AG04449 (cell line): ENCODE measurements at places on chromosomes 4 and X.

- no peak for DNase-seq
Measured at GRCh38 chr4:3848323-3848722, 82.1 kb downstream of the ADRA2C start.

- DNase-seq: peak; percentile 66
Measured at GRCh38 chr4:110109455-110109854, 89.0 kb downstream of the ELOVL6 start.

DNA sequence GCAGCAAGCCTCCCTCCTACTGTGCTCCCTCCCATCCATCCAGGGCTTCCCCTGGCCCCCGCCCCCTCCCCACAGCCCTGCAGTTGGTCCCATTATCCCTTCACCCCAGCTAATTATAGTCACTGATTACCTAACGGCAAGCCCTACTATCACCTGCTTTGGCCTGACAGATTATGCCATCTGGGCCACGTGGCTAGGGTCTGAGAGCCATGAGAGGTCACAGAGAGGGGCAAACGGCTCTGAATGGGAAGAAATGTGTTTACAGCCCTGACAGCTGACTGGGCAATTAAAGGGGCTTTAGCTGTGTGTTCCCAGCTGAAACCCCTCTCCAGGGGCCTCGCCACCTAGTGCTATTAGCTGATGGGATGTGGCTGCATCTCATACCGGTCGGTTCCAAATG is 134.4 kb upstream of the CPEB2 start:
- DNase-seq: no peak

- DNase-seq: no peak
Measured at GRCh38 chr4:152734699-152735050, 44.9 kb downstream of the TIGD4 start.

GRCh38 chr4:168071304-168071703 is 21.0 kb upstream of the ANXA10 start:
- no peak for DNase-seq

- no peak for DNase-seq
Measured at GRCh38 chr4:10753336-10753735, 68.8 kb upstream of the CLNK start.

DNA sequence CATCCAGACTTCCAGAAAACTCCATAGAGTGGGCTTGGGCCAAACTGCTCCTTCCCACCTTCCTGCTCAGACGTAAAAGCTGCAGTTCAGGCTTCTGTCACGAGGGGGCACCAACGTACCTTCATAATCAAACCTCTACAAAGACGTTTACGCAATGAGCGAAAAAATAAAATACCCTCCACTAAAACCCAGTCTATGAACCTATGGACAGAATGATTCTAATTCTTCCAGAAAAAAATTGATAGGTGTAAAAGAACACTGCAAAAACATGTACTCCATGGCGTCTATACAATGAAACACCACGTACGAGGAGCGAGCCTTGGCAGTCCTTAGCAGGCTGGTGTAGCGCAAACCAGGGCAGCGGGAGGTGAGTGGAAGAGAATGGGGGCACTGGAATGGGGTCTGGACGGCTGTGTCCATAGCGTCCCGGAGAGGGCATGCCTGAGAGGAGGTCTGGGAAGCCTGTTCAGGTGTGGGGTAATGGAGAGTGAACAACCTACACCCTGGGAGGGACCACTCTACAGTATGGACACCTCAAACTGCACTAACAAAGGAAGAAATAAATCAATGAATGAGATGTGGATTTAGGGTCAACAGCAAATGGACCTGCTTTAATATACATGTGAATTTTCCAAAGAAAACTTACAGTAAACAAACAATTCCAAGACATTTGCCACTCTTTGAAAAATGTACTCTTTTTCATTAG is 14.4 kb upstream of the RAB40A start:
- no peak for DNase-seq

- no peak for DNase-seq
Measured at GRCh38 chrX:125205918-125206665, 113.6 kb upstream of the TEX13C start.

GRCh38 chr4:141346144-141346543 is 125.4 kb downstream of the ZNF330 start:
- DNase-seq: no peak

GRCh38 chrX:31563792-31564191 is 492.0 kb upstream of the FTHL17 start:
- DNase-seq: no peak

DNA sequence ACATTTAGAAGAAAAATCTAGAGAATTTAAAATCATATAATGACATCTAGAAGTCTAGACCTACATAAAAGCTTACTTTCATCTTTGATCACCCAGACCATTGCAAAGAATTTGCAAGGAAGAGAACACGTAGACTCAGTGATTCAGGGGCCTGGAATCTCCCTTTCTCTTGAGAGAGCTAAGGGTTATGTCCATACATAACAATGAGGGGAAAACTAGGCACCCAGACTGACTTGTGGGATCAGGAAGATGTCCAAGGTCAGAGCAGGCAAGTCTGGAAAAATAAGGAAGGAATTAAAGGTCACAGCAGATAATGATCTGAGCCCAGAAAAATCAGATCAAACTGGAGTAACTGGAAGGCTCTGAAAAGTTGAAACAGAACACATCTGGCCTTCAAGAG is 198.4 kb upstream of the SFRP2 start:
- DNase-seq: no peak

DNA sequence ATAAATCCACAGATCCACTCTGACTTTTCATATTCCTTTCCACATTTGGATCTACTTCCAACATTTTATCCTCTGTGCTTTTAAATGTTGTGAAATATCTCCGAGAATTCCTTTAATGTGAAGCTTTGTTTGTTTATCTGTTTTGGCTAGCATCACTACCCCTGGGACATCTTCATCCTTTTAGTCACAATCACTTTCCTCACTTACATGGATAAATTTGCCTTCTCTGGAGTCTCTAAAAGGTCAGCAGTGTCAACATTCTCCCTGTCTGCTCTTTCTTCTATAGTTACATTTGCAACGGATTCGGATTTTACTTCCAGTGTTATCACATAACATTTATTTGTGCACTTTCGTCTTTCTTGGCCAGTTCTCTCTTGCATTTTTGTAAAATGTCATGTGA is 34.2 kb upstream of the LRAT start:
- DNase-seq: no peak

DNA sequence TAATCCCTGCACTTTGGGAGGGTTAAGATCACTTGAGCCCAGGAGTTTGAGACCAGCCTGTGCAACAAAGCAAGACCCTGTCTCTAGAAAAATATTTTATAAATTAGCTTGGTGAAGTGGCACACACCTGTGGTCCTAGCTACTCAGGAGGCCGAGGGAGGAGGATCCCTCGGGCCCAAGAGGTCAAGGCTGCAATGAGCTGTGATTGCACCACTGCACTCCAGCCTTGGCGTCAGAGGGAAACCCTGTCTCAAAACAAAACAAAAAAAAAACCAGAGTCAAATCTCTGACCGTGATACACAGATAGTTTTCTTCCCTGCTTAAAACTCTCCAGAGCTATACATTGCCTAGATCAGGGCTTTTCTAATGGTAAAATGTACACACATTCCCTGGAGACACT is 53.5 kb downstream of the CHST7 start:
- DNase-seq: no peak

DNA sequence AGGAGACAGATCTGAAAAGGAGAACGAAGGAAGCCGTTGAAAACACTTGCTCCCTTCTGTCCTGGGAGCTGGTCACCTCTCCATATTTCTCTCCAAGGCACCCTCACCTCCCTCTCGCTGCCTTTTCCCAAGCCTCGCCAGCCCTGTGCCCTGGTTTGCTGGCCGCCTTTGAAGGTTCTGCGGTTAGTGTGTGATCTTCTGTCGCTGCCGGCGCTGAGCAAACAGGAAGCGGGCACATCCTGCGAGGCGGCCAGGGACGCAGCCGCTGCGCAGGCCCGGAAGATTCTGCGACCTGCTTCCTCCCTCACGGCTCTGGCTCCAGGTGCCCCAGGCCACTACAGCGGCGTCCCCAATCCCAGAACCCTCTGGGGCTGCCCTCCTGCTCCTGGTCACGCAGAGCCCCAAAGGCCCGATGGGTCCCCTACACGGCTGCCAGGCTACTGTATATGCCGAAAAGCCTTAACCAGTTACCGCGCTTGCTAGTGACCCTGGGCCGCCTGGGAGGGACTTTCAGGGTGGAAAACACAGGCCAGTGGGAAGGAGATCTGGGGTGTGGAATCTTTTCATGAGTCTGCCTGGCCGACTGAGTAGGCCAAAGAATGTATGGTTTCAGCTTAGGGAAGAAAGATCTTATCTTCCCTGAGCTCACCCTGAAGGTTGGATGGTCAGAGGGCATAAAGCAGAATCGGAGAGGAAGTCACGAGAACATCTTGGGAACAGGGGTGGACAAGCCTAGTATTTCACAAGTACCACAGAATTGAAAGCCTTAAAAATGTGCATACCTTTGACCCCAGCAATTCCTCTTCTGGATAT is 2.3 kb upstream of the SASH3 start:
- DNase-seq: no peak

- DNase-seq: no peak
Measured at GRCh38 chrX:39682778-39683177, 415.0 kb downstream of the BCOR start.

- no peak for DNase-seq
Measured at GRCh38 chrX:30027636-30028035, 187.7 kb upstream of the MAGEB2 start.

DNA sequence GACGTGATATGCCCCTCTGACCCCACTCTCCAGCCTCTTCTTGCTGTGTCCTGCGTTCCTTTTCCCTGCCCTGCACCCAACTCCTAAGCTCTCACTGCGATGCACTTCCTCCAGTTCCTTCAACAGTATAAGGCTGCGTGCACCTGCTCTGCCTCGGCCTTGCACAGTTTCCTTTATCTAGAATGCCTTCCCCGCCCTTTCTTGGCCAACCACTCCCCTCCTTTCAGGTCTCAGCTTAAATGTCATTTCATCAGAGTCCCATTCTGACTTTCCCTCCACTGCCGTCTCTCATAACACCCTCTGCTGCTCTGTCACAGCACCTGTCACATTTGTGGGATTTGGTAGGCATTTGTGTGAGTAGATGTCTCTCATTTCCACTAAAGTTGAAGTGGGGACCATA is 58.4 kb upstream of the NEIL3 start:
- DNase-seq: no peak

DNA sequence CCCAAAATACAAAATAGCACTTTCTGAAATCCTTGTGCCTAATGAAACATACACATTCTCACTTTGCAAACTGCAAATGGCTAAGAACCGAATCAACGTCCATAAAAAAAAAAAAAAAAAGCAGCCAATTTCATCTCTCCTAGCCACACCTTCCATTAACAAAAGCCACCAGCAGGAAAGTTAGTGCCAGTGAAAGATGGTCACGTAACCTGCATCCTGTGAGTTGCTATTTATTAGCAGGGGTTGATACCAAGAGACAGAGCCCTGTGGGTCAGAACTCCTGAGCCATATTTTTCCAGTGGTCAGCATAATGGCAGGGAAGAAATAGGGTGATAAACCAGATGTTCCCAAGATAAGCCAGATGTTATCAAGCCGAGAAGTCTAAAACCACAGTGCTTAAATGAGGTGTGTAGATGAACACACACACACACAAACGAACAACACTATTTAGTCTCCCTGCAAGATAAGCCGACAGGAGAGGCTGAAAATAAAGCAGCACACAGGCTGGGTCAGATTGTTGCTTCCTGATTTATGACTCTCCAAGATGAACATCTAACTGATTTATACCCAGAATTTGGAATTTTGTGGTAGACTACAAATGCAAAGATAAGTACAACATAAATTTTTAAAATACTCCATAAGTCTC is 11.5 kb downstream of the PPARGC1A start:
- DNase-seq: no peak

GRCh38 chr4:133124746-133125145 is 24.3 kb upstream of the PCDH10 start:
- no peak for DNase-seq

DNA sequence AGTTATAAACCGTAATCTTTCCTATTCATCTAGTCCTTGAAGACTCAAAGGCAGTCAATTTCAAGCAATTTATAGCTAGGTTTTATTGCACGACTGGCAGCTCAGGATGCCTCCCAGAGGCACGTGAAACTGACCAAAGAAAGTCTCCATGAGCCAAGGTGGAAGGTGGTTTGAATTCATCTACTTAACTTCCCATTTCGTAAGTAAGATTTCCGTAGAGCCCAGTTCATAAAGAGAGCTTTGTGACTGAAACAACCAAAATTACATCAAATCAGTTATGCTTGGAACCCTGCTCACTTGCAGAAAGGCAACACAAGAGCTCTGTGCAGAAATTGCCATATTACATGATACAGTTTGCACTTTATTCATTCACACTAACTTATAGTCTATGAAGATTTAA is 556.0 kb downstream of the TRIML1 start:
- DNase-seq: no peak

- no peak for DNase-seq
Measured at GRCh38 chr4:136002316-136002715, 1530.0 kb downstream of the PCDH18 start.

GRCh38 chrX:14594521-14594920 is 65.2 kb downstream of the GLRA2 start:
- no peak for DNase-seq

DNA sequence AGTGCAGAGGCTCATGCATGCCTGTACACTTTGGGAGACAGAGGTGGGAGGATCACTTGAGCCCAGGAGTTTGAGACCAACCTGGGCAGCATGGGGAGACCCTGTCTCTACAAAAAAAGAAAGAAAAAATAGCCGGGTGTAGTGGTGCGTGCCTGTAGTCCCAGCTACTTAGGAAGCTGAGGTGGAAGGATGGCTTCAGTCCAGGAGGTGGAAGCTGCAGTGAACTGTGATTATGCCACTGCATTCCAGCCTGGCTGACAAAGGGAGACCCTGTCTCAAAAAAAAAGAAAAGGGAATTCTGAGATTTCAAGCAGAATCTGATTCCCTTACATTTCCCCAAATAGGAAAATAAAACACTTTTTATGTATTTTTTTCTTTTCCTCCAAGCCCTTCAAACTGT is 83.5 kb downstream of the SYNPO2 start:
- no peak for DNase-seq

GRCh38 chr4:92399032-92399431 is 95.3 kb downstream of the GRID2 start:
- DNase-seq: no peak

- DNase-seq: no peak
Measured at GRCh38 chrX:111337067-111337637, 66.9 kb upstream of the CAPN6 start.

DNA sequence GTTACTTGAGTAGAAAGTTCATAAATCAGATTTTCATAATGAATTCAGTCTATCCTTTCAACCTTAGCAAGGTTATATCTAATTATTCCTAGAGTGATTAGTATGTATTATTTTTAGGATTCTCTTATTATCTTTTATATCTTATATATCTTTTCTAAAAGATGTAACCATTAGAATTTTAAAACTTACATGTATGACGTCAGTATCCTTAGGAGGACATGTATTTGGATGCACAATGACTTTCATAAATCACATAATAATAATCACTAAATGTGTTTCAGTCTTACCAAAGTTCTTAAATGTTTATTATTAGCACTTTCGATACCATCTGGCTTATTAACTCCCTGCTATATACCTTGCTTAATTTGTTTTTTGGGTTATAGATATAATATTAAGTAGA is 1400.5 kb upstream of the IGFBP7 start:
- no peak for DNase-seq

- no peak for DNase-seq
Measured at GRCh38 chrX:49610718-49611310, 12.0 kb downstream of the GAGE1 start.
